ENCODE measurements at places on chromosomes 1 and 21.

GRCh38 chr1:21012937-21013336 is 163.8 kb downstream of the EIF4G3 start:
- no peak overlapping the region for H3K4me3 ChIP-seq
- H3K4me1 ChIP-seq, result peaks cover 13% of the 10 kb centered on the region
- H3K27ac ChIP-seq, result no peak overlapping the region
- DNase-seq, result no peak

- no peak overlapping the region for H3K27ac ChIP-seq
- no peak overlapping the region for H3K4me3 ChIP-seq
- no peak for DNase-seq
- no peaks in the 10 kb centered on the region for H3K27me3 ChIP-seq
- no peaks in the 10 kb centered on the region for H3K36me3 ChIP-seq
These were observed 228.8 kb upstream of the ADGRL2 start for GRCh38 chr1:81571946-81572345.

- no peaks in the 10 kb centered on the region for H3K36me3 ChIP-seq
- H3K4me3 ChIP-seq, result no peak overlapping the region
- H3K27me3 ChIP-seq, result no peaks in the 10 kb centered on the region
- no peaks in the 10 kb centered on the region for H3K4me1 ChIP-seq
- DNase-seq, result no peak
- no peak overlapping the region for H3K27ac ChIP-seq
These were observed 242.1 kb upstream of the PRMT6 start for GRCh38 chr1:106814418-106814817.

GRCh38 chr21:41277196-41277595 is 39.4 kb upstream of the FAM3B start:
- DNase-seq, result no peak
- H3K36me3 ChIP-seq, result no peaks in the 10 kb centered on the region
- H3K27ac ChIP-seq, result no peak overlapping the region
- no peak overlapping the region for H3K4me3 ChIP-seq
- H3K4me1 ChIP-seq, result no peaks in the 10 kb centered on the region
- peaks cover 24% of the 10 kb centered on the region for H3K27me3 ChIP-seq

DNA sequence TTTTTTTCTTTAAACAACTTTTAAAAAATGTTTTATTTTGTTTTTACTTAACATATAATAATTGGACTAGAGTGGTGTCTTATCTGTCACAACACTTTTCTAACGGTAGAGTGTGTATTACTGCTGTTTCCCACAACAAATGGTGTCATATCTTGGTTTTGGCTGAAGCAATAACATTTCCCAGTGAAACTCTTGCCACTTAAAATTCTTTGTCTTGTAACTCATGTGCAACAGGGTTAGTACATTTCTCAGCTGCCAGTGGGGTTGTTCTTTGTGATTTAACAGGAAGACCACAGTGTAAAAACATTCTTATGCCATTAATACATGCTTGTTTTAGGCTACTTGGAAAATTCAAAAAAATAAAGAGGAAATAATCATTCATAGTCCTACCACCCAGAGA is 43.5 kb downstream of the ALPL start:
- H3K4me1 ChIP-seq, result peaks cover 4% of the 10 kb centered on the region
- peaks cover 35% of the 10 kb centered on the region for H3K27me3 ChIP-seq
- no peak overlapping the region for H3K4me3 ChIP-seq
- H3K27ac ChIP-seq, result no peak overlapping the region
- no peaks in the 10 kb centered on the region for H3K36me3 ChIP-seq

GRCh38 chr1:208921259-208921658 is 662.3 kb upstream of the CAMK1G start:
- no peak overlapping the region for H3K4me3 ChIP-seq
- no peaks in the 10 kb centered on the region for H3K27me3 ChIP-seq
- H3K27ac ChIP-seq, result no peak overlapping the region
- DNase-seq, result no peak
- H3K4me1 ChIP-seq, result no peaks in the 10 kb centered on the region
- no peaks in the 10 kb centered on the region for H3K36me3 ChIP-seq

- H3K4me1 ChIP-seq, result peaks cover 9% of the 10 kb centered on the region
- no peaks in the 10 kb centered on the region for H3K27me3 ChIP-seq
- peak; percentile 50 for DNase-seq
- H3K36me3 ChIP-seq, result no peaks in the 10 kb centered on the region
- H3K27ac ChIP-seq, result peak overlapping the region; percentile 33
These were observed 9.4 kb downstream of the TMEM53 start for GRCh38 chr1:44664730-44665370.

DNA sequence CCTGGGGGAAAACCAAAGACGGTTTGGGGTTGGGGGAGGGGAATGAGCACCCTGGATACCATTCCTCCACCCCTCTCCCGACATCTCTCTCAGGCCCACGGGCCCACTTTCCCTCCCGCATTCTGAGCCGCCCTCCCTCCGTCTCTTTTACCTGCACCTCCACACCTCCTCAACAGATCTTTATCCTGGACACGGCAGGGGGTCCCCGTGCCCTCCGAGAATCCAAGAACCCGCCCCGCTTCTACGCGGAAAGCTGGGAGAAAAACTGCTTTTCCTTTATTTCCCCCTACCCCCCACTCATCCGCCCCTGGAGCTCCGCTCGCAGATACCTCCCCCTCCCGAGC is 108.8 kb downstream of the NAV1 start:
- no peak for DNase-seq
- no peak overlapping the region for H3K27ac ChIP-seq

DNA sequence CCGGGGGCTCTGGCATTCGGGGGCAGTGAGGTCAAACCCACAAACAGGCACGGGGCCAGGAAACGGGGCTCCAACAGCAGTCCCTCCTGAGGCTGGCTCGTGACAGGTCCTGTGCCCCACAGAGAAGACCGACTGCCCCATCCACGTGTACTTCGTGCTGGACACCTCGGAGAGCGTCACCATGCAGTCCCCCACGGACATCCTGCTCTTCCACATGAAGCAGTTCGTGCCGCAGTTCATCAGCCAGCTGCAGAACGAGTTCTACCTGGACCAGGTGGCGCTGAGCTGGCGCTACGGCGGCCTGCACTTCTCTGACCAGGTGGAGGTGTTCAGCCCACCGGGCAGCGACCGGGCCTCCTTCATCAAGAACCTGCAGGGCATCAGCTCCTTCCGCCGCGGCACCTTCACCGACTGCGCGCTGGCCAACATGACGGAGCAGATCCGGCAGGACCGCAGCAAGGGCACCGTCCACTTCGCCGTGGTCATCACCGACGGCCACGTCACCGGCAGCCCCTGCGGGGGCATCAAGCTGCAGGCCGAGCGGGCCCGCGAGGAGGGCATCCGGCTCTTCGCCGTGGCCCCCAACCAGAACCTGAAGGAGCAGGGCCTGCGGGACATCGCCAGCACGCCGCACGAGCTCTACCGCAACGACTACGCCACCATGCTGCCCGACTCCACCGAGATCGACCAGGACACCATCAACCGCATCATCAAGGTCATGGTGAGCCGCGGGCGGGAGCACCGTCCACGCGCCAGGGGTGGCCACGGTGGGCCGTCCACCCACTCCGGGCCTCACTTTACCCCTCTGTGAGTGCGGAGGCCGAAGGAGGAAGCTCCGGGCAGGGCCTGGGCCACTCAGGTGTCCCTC is 14.2 kb downstream of the COL6A2 start:
- no peak overlapping the region for H3K4me3 ChIP-seq
- no peaks in the 10 kb centered on the region for H3K36me3 ChIP-seq
- H3K4me1 ChIP-seq, result no peaks in the 10 kb centered on the region
- no peak overlapping the region for H3K27ac ChIP-seq

DNA sequence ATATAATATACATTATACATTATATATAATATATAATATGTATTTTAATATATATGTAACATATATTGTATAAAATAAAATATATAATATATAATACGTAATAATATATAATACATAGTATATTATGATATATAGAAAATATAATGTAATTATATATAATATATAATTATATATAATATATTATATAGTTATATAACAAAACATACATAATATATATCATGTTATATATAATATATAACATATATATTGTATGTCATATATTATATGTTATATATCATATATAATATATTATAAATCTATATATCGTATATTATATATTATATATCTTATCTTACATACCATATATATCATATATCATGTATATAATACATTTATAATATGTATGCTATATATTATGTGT is 248.2 kb upstream of the TPTE start:
- H3K4me3 ChIP-seq, result no peak overlapping the region
- no peaks in the 10 kb centered on the region for H3K27me3 ChIP-seq
- DNase-seq, result no peak
- no peak overlapping the region for H3K27ac ChIP-seq
- no peaks in the 10 kb centered on the region for H3K36me3 ChIP-seq

- H3K27me3 ChIP-seq, result peaks cover 3% of the 10 kb centered on the region
- H3K4me1 ChIP-seq, result peaks cover 31% of the 10 kb centered on the region
- H3K4me3 ChIP-seq, result no peak overlapping the region
- DNase-seq, result no peak
These were observed 430 bp downstream of the FBXO2 start for GRCh38 chr1:11653861-11654136.

DNA sequence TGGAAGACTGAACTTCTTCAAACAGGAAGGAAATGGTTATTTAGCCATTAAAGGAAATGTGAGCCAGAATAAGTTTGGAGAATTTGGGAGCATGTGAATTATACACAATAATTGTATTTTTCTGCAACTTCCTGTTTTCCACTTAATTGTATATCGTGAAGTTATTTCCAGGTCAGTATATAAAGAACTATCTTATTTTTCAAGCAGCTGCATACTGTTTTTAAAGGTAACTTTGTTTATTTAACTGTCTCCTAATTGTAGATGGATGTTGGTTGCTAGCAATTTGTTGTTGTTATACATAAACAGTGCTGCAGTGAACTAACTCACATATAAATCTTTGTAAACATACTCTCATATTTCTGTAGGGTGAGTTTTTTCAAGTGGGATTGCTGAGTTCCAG is 180.3 kb downstream of the HLX start:
- no peaks in the 10 kb centered on the region for H3K36me3 ChIP-seq
- H3K27ac ChIP-seq, result no peak overlapping the region
- no peak overlapping the region for H3K4me3 ChIP-seq
- H3K27me3 ChIP-seq, result no peaks in the 10 kb centered on the region
- no peak for DNase-seq

DNA sequence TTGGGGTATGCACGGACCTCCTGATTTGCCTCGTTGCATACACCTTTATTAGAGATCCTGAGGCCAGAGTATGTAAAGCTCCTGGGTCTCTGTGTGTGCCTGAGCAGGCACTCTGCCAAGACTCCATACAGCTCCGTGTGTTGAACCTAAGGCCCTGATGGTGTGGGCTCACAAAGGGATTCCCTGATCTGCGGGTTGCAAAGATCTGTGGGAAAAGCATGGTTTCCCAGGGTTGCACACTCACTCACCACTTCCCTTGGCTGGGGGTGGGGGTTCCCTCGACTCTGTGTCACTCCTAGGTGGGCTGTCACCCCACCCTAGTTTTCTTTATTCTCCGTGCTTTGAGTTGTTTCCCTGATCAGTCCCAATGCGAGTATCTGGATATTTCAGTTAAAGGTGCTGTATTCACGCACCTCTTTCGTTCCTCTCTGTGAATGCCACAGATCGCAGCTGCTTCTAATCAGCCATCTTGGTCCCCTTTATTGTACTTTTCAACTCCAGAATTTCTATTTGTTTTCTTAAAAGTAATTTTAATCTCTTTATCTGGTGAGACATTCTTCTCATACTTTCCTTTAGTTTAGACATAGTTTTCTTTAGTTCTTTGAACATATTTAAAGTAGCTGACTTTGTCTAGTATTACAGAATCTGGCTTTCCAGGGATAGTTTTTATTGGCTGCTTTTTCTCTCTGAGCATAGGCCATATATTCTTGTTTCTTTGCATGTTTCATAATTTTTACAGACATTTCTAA is 39.0 kb upstream of the F3 start:
- H3K4me1 ChIP-seq, result no peaks in the 10 kb centered on the region
- no peak overlapping the region for H3K27ac ChIP-seq
- H3K36me3 ChIP-seq, result peaks cover 1% of the 10 kb centered on the region
- H3K27me3 ChIP-seq, result peaks cover 10% of the 10 kb centered on the region

GRCh38 chr1:12488666-12489354 is 129.2 kb downstream of the DHRS3 start:
- H3K4me3 ChIP-seq, result no peak overlapping the region
- H3K27ac ChIP-seq, result no peak overlapping the region
- no peak for DNase-seq
- H3K4me1 ChIP-seq, result no peaks in the 10 kb centered on the region
- peaks cover 17% of the 10 kb centered on the region for H3K36me3 ChIP-seq
- H3K27me3 ChIP-seq, result no peaks in the 10 kb centered on the region

GRCh38 chr1:13881385-13882088 is 181.5 kb downstream of the PRDM2 start:
- DNase-seq, result no peak
- H3K4me3 ChIP-seq, result no peak overlapping the region
- H3K27me3 ChIP-seq, result peaks cover 3% of the 10 kb centered on the region
- H3K36me3 ChIP-seq, result no peaks in the 10 kb centered on the region
- H3K27ac ChIP-seq, result no peak overlapping the region

DNA sequence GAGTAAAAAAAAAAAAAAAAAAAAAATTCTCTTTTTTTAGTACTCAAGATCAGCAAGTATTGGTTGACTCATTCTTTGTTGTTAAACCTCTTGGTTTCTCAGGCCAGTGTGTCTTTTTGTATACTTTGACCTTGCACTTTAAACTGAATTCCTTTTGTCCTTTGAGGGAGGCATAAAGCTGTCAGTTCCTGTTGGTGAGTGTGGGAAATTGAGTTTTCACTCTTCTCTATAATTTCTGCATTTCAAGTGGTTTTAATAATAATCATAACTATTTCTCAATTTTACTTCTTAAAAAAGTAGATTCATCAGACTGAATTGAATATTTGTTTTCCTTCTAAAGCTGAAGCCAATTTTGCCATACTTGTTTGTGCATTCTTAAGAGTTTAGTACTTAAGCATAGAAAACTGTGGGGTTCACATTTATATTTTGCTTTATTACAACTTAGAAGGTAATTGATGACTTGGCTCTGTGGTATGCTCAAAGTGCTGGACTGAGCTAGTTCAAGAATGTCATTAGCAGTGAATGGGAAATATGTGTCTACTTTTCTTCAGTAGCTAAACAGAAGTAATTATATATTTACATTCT is 43.4 kb downstream of the ITSN1 start:
- no peak for DNase-seq
- H3K27me3 ChIP-seq, result peaks cover 12% of the 10 kb centered on the region
- H3K4me3 ChIP-seq, result no peak overlapping the region
- no peaks in the 10 kb centered on the region for H3K4me1 ChIP-seq
- H3K27ac ChIP-seq, result no peak overlapping the region
- H3K36me3 ChIP-seq, result no peaks in the 10 kb centered on the region

- H3K36me3 ChIP-seq, result peaks cover 4% of the 10 kb centered on the region
- no peak within 1 kb of the TSS for H3K27ac ChIP-seq
- peaks cover 61% of the 10 kb centered on the region for H3K27me3 ChIP-seq
These were observed at the start of gene HMCN1 for GRCh38 chr1:185733818-185734735. Gene HMCN1, plus strand, starts transcription at chr1:185734391. Its CDS starts 389 bp downstream, at chr1:185734780.

GRCh38 chr21:36135391-36136102 is 668 bp downstream of the CBR3 start:
- peak; percentile 83 for DNase-seq
- H3K36me3 ChIP-seq, result peaks cover 16% of the 10 kb centered on the region
- H3K27ac ChIP-seq, result peak overlapping the region; percentile 91
- H3K4me1 ChIP-seq, result peaks cover 33% of the 10 kb centered on the region
- peak overlapping the region; percentile 90 for H3K4me3 ChIP-seq
- H3K27me3 ChIP-seq, result no peaks in the 10 kb centered on the region

GRCh38 chr21:15841856-15842564 is 112.2 kb downstream of the USP25 start:
- H3K4me3 ChIP-seq, result no peak overlapping the region
- H3K36me3 ChIP-seq, result peaks cover 8% of the 10 kb centered on the region
- DNase-seq, result no peak
- peaks cover 5% of the 10 kb centered on the region for H3K4me1 ChIP-seq
- H3K27me3 ChIP-seq, result no peaks in the 10 kb centered on the region

Data from activated CD8-positive, alpha-beta memory T cell treated with anti-CD3 and anti-CD28 coated beads, Interleukin-2, amount 10 ng/mL, durations not matched to agents 7 days and 5 days (primary cell).